Stimulated activated CD8-positive, alpha-beta memory T cell treated with anti-CD3 and anti-CD28 coated beads, Interleukin-4, amount 100 ng/mL, for 1 hour (primary cell): ENCODE measurements at places on chromosomes 2 and 18.
A peak's percentile ranks its signal among the peaks of the same experiment; 100 is the strongest.

DNA sequence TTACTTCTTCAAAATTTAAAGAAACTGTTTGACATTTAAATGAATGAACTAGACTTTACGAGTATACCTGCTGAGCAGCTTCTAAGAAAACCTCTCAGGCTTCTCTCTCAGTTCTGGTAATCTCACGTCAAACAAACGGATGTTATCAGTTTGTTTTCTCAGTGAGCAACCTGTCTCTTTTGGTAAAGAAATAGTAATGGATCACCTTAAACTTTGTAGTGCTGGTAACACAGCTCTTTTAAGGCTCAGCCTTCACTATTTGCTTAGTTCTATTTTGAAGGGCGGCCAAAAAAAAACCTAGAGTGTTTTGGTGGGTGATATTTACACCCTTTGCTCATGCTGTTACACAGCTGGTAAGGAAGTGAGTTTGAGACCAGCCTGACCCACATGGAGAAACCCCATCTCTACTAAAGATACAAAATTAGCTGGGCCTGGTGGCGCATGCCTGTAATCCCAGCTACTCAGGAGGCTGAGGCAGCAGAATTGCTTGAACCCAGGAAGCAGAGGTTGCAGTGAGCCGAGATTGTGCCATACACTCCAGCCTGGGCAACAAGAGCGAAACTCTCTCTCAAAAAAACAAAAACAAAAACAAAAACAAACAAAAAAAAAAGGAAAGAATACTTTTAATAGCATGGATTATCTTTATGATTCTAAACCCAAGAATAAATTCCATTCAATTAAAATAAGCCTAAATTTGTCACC, 15.9 kb downstream of the FN1 start:
- no peak for DNase-seq

GRCh38 chr18:23711426-23711825, 22.2 kb downstream of the LAMA3 start:
- no peak for DNase-seq

DNA sequence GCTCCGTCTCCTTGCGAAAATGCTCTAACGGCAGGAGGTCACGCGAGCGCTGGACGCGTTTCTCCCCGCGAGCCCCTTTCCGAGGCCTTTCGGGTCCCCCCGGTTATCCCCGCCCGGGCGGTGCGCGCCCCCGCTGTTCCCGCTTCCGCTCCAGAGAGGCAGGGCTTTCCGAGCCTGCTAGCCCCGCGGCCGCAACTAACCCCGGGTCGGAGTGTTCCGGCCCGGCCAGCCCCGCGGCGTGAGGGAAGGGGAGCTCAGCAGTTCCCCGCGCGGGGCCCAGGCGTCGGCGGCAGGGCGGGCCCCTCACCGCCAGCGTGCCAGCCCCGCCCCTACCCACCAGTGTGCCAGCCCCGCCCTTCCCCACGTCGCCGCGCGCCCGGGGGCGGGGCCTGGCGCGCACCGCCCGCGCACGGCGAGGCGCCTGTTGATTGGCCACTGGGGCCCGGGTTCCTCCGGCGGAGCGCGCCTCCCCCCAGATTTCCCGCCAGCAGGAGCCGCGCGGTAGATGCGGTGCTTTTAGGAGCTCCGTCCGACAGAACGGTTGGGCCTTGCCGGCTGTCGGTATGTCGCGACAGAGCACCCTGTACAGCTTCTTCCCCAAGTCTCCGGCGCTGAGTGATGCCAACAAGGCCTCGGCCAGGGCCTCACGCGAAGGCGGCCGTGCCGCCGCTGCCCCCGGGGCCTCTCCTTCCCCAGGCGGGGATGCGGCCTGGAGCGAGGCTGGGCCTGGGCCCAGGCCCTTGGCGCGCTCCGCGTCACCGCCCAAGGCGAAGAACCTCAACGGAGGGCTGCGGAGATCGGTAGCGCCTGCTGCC, at the start of gene MSH6:
MSH6 (plus strand) TSS at position 475 of the 815 bp plus-strand sequence; CDS start at position 564, 89 bp downstream.
- peak; percentile 63 for DNase-seq

- DNase-seq, result no peak
Measured at GRCh38 chr2:72745679-72746368, 80.0 kb downstream of the EXOC6B start.

DNA sequence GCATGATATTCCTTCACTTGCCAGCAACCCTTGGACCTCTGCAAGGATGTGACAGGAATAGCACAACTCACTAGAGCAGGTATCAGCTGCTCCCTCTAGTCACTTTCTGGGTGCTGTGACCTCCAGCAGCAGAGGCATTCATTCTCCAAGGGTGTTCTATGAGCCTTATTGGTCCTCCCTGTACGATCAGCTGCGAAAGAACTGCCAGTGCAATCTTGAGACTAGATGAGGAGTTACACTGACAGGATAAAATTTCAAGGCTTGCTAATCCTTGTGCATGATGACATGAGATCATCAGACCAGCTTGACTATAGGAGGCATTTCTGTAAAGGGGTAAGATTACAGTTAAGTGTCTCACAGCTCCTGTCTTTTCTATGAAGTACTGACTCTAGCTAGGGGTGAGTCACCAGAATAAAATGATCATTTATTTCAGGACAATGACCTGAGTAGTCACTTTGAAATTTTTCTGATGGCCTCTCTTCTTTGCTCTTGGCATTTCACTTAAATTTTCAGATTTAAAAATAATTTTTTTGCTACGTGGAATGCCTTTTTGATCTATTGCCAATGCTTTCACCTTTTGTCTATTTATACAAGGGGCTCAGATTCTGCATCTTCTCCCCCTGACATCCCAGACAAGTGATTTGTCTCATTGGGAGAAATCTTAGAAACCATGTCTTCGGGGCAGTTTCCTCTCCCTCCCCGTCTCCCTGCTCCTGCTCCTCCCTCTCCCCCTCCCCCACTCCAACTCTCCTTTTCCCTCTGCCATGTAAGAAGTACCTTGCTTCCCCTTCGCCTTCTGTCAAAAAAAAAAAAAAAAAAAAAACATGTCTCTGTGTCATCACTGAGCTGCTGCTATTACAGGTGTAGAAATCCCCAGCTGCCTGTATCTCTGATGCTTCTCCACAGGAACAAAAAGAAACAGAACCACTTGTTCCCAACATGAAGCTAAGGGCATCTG, 49.2 kb upstream of the FRZB start:
- DNase-seq, result no peak

- DNase-seq, result no peak
Measured at GRCh38 chr2:133252780-133253355, 315.4 kb downstream of the NCKAP5 start.

GRCh38 chr2:105856581-105856980, 111.9 kb downstream of the NCK2 start:
- DNase-seq, result no peak

DNA sequence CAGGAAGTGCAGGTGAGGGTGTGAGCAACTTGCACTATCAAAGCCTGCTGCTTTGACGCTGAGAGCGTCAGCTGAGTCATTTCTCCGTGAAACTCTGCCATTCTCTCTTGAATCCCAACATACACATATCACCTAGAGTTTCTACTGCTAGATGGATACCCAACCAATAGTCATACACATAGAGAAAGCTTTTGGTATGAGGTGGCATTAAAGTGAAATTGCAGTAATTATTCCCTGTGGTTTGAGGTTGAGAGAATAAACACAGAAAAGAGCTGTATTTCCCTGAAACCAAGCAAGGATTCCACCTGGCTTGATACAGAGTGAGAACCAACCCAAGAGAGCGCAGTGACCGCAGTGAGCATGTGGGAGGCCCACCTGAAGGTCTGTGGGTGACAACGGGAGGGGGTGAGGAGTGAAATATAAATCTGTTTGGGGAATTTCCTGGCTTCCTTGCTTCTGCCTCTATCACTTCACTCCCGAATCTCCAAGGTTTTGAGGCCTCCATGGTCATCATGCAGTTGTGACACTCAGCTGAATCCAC, 28.8 kb upstream of the TMEM18 start:
- no peak for DNase-seq

DNA sequence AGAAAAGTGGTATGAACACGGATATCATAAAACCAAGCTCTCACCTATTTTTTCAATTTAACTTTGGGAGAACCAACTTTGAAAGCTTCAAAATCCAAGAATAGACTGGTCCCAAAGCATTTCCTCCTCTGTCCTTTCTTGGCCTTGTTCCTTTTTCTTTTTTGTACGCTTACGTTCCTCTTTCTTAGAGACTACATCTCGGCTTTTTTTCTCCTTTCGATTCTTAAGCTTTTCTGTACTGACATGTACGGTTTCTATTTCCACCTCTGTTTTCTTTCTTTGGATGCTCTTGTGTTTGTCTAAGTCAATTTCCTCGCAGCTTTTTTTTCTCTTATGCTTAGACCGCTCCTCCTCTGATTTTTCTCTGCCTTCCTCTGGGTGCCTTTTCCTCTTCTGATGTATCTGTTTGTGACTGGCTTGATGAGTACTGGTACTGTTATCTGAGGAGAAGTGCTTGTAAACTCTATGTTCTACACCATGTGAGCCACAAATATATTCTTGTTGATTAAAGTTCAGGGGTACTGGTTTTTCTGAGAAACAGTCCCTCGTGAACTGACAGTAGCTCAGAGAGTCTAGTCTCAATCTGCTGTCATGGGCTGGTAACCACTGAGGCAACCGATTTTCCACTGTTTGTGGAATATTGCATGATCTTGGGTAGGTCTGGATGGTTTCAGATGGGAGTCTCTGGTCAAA, 11.5 kb upstream of the RNU2-63P start:
- no peak for DNase-seq

DNA sequence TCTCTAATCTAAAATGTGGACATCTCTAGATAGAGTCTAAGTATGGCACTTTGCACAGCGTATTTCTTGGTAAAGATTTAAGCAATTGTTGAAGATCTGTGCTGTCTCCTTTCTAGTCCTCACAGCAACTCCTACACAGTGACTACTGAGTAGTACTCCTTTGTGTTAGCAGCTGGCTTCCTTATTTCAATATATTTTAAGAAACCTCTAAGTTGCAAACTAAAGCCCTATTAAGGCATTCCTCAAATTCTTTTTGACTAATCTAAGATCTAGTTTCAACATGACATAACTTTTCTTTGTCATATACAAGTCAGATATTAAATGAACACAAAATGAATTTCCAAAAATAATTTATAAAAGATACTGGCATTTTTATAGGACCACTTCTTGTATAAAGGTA, 121.8 kb upstream of the DNAJC10 start:
- DNase-seq, result no peak

GRCh38 chr2:213766465-213766901, 482.2 kb downstream of the SPAG16 start:
- no peak for DNase-seq

DNA sequence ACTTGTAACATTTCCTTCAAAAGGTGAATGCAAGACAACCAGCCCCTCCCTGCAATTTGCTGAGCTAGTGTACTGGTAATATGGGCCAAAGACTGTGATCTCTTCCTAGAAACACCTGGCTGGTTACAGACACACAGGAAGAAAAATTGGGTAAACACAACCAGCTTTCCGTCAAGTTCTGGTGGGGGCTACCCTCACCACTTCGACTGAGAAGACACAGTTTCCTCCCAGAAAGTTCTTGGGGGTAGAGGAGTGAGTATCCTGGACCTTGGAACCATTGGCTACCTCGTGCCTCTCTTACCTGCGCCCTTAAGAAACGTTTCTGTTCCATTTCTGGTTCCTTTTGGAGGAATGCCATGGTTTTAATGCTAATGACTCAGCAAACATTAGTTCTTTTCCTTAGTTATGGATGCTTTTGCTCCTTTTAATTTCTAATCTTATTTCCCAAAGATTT, 120.9 kb upstream of the DLX2 start:
- DNase-seq, result no peak

- DNase-seq, result no peak
Measured at GRCh38 chr2:157726946-157727345, 98.3 kb upstream of the ACVR1C start.

DNA sequence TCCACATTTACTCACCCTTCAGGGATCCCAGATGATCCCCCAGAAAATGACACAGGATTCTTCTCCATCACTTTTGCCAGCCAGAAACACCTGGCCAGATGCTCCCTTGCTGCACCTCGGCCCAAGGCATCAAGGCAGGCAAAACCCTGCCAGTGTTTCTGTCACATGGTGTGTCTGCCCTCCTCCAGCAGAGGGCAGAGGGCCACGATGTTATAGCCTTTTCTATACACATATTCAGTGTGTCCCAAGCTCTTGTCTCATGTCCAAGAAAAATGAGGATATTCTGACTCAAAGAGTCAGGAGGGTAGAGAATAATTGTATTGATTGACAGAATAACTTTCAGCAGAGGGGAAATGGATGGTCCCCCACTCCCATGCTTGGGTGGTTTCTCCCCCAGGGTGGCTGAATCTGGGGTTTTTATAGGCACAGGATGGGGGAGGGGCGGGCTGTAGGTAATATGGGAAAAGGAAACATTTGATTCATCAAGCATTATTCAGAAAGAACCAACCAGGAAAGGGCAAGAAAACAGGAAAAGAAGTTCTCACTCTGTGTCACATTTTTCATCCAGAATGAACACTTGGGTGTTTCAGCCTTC, 933.9 kb downstream of the TRIB2 start:
- no peak for DNase-seq

DNA sequence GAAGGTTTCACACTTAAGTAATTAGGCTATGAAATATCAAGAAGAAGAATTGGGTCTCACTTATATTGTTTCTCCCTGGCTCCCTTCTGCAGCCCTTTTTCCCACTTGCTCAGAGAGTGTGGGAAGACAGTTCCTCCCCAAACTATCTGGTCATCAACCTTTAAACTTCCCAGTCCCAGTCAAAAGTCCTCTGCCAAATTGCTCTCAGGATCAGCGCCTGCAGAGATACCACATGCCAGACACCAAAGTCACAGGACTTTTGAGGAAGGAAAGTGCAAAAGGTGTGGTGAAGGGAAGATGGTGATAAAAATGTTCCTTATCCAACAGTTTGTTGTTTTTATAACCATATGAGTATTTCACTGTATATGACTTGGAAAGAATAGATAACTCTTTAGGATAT, 51.3 kb downstream of the DLGAP1 start:
- no peak for DNase-seq

- no peak for DNase-seq
Measured at GRCh38 chr2:215866606-215867005, 146.7 kb downstream of the MREG start.

GRCh38 chr18:30491815-30492551, 550.6 kb downstream of the DSC3 start:
- DNase-seq, result no peak

DNA sequence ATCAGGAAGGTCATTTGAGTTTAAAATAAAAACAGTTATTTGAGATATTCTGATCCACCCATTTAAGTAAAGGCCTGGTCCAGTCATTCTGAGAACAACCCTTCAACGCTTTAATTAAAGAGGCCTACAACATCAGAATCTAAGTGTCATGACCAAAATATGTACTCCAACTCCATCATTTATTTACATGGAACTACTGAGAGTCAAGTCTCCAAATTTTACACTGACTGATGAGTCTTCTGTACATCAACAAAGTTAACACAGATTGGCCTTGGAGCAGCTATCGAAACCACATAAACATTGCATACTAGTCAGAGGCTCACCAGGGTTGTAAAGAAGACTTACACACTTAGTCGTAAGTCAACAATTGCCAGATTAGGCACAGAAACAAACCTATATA, 37.1 kb downstream of the PIEZO2 start:
- DNase-seq, result no peak
